Posterior vena cava (tissue), 2 donors: ENCODE measurements at places on chromosomes 2 and 18. TPM values are rescaled to one million over a fixed set of nuclear protein-coding genes. Genes with fewer than 3 reads are reported as not detected.

The DLX1 gene
- not detected for total RNA-seq

The SYT4 gene
- total RNA-seq, result not detected

The IL36G gene
- total RNA-seq, result not detected

The RTP5 gene
- not detected for total RNA-seq

The ZBTB7C gene
- total RNA-seq, result 14.8 TPM

The ANO7 gene
- total RNA-seq, result 0.32 TPM

The PROKR1 gene
- total RNA-seq, result not detected

The ALLC gene
- not detected for total RNA-seq

The MYOM1 gene
- 42.1 TPM for total RNA-seq

The GALNT1 gene
- total RNA-seq, result 54.0 TPM

The CDH7 gene
- total RNA-seq, result not detected

The IL37 gene
- total RNA-seq, result not detected

The GKN2 gene
- total RNA-seq, result not detected

The PLGLB1 gene
- 1.4 TPM for total RNA-seq

The ARHGAP28 gene
- total RNA-seq, result 26.2 TPM

The RAPGEF4 gene
- 6.2 TPM for total RNA-seq

The ST3GAL5 gene
- 20.4 TPM for total RNA-seq

The FEV gene
- not detected for total RNA-seq

The PMAIP1 gene
- total RNA-seq, result 0.38 TPM
